ENCODE measurements at places on chromosomes 12 and 14.

DNA sequence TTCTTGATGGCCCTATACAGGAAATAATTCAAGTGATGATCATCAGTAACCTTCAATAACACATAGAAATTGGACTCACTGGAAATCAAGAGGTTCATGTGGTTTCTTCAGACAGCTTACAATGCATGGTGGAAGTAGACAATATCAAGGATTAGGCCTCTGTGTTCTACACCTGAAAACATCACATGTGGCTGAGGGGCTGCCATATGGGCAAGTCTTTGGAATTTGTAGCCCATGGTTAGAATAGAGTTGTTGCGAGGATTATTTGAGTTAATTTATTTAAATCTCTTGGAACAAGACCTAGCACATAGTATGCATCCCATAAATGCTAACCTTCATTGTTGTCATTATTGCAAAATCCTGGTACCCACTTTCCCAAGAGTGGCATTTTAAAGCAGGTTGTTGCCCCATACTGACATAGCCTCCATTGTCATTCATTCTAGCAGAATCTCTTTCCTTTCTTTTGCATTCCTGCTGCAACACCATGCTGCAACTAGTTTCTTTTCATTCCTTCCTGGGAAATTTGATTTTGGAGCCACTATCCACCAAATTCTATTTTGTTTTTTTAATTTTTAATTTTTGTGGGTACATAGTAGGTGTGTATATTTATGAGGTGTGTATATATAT, 352.7 kb upstream of the NAV3 start:
- no peak for DNase-seq

DNA sequence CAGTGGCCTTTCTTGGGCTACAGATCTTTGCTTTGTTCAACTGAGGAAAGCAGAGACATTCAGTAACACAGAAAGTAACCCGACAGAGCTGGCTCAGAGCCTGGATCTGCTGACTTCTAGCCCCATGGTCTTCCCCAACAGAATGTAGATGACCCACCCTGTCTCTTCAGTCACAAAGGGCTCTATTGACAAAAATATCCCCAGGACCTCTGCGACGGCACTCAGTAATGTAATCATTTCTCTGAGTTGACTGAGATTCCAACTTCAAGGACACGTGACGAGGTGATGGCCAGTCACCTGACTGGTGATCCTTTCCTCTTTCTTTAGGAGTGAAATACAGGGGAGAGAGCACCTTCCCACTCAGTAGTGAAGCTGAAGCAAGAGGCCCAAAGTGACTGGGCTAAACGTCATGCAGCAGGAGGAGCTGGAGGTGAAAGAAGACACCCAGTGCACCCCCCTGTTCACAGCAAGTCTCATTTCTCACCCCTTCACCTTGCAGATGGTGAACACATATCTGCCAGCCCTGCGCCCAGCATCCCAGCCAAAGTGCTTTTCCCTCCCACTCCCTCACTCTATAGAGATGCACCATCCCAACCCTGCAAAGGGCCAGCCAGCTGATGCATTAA, 179.2 kb upstream of the EGLN3 start:
- no peak for DNase-seq

DNA sequence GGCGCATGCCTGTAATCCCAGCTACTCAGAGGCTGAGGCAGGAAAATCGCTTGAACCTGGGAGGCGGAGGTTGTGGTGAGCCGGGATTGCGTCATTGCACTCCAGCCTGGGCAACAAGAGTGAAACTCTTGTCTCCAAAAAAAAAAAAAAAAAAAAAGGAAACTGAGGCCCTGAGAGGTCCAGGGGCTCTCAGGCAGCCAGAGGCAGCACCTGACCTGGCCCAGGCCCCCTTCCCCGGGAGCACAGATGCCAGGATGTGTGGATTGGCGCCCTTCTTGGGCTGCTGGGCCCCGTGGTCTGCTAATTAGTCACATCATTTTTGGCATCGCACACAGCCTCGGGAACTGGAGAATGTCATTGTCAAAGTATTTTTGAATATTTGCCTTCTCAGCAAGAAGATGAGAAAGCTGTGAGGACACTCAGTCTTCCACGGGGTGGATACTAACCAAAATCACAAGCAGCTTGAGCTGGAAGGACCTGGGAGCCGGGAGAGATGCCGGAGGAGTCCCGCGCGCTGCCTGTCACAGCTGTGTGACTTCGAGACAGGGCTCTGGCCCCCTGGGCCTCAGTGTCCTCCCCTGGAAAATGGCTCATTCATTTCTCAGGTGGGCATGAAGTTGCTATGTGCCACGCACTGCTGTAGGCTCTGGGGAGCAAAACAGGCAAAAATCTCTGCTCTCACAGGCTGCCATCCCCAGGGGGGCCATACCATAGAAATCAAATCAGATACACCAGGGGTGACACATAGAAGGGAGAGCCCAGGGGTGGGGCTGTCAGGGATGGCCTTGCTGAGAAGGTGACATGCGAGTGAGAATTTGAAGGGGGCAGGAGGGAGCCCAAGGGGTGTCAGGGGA, 12.5 kb upstream of the RCOR1 start:
- DNase-seq, result peak; percentile 85

GRCh38 chr12:88860851-88861250, 280.6 kb upstream of the KITLG start:
- DNase-seq, result no peak

DNA sequence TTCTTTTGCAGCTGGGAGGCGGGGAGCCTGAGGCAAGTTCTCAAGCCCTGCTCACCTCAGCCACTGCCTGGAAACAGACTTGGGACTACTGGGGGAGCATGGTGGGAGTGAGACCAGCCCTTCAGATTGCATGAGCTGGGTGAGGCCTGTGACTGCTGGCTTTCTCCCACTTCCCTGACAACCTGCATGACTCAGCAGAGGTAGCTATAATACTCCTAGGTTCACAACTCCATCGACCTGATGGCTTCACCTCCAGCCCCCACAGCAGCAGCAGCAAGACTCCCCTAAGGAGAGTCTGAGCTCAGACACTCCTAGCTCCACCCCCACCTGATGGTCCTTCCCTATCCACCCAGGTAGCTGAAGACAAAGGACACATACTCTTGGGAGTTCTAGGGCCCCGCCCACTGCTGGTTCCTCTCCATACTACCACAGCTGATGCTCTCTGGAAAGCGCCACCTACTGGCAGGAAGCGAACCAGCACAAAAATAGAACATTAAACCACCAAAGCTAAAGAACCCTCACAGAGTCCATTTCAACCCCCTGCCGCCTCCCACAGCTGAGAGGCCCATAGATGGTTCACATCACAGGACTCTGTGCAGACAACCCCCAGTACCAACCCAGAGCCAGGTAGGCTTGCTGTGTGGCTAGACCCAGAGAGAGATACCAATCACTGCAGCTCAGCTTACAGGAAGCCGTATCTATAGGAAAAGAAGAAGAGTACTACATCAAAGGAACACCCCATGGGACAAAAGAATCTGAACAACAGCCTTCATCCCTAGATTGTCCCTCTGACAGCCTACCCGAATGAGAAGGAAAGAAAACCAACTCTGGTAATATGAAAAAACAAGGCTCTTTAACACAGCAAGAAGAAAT, 68.7 kb downstream of the RPAP3 start:
- DNase-seq, result peak; percentile 12

DNA sequence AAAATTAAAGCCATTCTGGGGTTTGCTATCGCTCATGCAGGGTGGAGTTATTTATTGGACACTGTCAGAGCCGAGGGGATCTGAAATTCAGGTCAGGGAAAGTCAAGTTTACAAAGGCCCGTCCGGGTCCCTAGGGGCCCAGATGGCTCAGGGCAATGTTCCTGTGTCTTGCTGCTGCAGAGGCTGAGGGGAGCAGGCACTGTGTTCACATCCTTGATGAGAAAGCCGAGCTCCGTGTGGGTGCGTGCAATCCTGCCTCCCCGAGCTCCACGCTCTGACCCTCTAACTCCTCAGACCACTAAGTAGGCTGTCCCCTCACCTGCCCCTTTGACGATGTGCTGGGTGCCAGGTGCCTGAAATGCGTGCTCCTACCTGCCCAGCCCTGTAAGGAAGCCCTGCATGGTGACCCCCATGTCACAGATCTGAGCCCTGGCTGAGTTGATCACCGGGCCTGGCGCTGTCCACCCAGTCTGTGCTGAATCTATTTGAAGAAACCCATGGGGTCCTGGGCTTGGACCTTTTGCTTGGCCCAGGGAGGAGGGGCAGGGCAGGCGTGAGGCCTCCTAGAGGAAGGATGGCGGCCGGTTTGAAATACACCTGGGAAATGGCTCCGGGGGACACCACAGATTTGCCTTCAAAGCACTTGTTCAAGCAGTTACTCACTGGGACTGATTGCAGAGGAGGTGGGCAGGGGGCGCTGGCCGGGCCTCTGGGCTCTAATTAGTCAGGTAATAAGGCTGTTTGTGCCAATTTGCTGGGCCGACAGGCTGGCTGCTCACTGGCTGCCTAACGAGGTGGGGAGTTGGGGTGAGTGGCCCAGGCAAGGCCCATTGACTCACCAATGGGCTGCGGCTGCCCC, 204.3 kb downstream of the KIF26A start:
- DNase-seq, result no peak

GRCh38 chr12:51917041-51917590, 9.8 kb downstream of the ACVRL1 start:
- DNase-seq, result no peak

DNA sequence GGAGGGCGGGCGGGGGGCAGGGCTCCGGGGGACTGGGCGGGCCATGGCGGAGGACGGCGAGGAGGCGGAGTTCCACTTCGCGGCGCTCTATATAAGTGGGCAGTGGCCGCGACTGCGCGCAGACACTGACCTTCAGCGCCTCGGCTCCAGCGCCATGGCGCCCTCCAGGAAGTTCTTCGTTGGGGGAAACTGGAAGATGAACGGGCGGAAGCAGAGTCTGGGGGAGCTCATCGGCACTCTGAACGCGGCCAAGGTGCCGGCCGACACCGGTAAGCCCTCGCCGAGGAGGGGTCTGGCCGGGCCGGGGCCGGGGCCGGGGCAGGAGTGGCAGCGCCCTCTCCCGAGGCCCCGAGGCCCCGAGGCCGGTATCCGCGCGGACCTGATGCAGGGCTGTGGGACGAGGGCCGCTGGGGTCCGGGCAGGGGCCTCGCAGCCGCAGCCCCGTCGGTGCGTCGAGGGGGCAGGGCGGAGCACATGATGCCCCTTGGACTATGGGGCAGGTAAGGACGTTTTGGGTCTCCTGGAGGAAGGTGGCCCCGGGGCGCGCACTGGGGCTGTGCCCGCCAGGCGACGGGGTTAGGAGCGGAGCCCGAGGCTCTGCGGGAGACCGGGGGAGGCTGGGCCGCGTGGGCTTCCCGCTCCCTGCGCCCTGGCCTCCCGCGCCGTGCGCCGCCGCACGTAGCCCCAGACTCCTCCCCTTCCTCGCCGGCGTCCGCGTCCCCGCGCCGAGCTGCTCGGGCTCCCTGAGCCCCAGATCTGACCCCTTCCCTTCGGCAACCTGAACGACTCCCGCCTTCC, at the start of gene TPI1:
TSS of gene TPI1 (plus strand) at position 119 of the 798 bp plus-strand sequence. CDS start at position 155, 36 bp downstream.
- DNase-seq, result peak; percentile 89

- DNase-seq, result peak; percentile 61
These were observed 212.6 kb downstream of the SLC16A7 start for GRCh38 chr12:59808317-59808910.

- DNase-seq, result no peak
These were observed 95.9 kb downstream of the SETD3 start for GRCh38 chr14:99384450-99385417.

DNA sequence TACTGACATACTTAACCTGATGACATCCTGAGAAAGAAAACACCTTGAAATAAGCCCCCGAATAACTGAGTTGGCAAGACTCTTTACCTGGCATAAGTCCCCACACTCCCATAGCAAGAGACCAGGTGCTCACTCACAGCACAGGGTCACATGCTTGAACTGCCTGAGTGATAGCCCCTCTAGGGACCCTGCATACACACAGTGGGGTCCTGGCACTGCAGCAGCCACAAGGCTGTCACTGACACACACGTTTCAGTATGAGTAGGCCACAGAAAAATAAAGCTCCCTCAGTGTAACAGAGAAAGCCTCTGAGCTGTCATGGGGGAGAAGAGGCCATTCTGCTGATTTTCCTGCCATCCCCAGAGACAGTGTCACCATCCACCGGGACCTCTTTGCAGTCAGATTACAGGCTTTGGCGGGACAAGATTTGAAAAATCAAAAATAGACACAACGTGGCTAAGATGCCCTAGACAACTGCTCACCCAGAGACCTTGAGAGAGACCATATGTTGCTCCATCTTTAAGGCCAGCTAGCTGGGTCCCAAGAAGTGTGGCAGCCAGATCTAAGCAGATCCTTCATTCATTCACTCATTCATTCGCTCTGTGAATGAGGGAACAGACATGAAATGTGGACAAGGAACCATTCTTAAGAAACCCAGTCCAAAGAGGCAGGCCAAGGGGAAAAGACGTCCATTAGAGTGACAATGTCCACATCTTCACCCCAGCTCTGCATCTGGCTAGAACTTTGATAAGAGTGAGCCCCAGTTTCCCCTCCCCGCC, 1.6 kb downstream of the SCARB1 start:
- no peak for DNase-seq

Measured in cardiac fibroblast (primary cell).